Pancreas (tissue), 10 donors: ENCODE measurements at places on chromosomes 7 and 10. TPM values are rescaled to one million over a fixed set of nuclear protein-coding genes. Genes with fewer than 3 reads are reported as not detected.

Gene CYP3A7
- 0.20 TPM for total RNA-seq

Gene GPR85
- total RNA-seq = 0.28 TPM

- H3K27me3 ChIP-seq = no peaks in the 10 kb centered on the region
- no peak overlapping the region for H3K27ac ChIP-seq
- no peak for DNase-seq
- no peaks in the 10 kb centered on the region for H3K36me3 ChIP-seq
- H3K4me1 ChIP-seq = no peaks in the 10 kb centered on the region
These were observed 192.1 kb downstream of the CELF2 start for GRCh38 chr10:11209830-11210181.

Gene CLDN12
- 27.1 TPM for total RNA-seq

Gene IGF2BP3
- 1.1 TPM for total RNA-seq
